Aorta (tissue), 5 donors: ENCODE measurements at places on chromosomes 12 and 14. TPM values are rescaled to one million over a fixed set of nuclear protein-coding genes. Genes with fewer than 3 reads are reported as not detected.

The ADAM20 gene
- total RNA-seq = 3.8 TPM

The SDR9C7 gene
- 0.48 TPM for total RNA-seq

The SOAT2 gene
- total RNA-seq = 1.2 TPM

The STON2 gene
- total RNA-seq = 20.5 TPM

The OR4Q3 gene
- total RNA-seq = not detected

DNA sequence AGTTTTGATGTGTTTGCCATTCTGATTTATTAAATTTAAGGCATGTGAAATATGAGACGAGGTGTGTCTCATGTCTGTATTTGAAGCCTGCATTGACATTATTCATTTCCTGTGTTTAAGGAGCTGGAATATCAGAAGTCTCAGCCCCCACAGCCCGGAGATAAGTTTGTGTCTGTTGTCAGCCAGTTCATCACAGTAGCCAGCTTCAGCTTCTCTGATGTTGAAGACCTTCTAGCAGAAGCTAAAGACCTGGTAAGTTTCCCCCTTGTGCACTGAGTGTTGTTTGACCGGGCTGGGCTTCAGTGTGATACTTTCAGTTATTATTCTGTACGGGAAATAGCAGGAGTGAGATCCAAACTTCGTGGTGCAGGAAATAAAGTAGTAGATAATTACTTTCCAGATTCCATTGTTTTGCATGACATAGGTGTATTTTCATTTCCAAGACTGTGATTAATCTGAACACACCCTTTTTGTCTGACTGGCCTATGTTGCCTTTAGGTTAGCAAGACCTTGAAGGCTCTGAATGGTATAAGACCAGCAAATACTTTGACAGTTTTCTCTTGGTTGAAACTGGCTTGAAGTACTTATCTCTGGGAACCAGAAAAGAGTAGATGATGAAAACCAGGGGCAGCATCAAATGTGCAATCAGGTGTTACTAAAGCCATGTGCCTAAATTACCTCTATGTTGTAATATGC lies 101.5 kb downstream of the GPR135 start:
- H3K4me1 ChIP-seq = peaks cover 14% of the 10 kb centered on the region
- H3K4me3 ChIP-seq = no peak overlapping the region
- no peaks in the 10 kb centered on the region for H3K27me3 ChIP-seq
- DNase-seq = no peak
- H3K27ac ChIP-seq = peak overlapping the region; percentile 14

DNA sequence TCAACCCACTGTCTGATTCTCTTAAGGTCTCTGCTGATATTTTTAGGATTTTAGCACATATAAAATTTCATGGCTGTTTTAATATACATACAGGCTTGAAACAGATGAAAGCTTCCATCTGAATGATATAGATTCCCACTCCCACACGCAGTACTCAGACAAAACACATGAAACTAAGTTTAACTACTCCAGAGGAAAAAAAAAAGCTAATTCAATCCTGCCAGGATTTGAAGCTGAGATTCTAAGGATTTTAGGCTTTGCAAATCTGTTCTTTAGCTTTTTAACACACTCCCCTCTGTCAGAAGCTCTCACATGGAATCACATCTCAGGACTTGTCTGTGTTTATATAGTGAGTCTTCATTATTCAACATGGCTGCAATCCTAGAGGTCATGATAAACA lies 217.3 kb downstream of the BCAT1 start:
- no peak for DNase-seq
- no peaks in the 10 kb centered on the region for H3K4me1 ChIP-seq
- H3K4me3 ChIP-seq = no peak overlapping the region
- no peaks in the 10 kb centered on the region for H3K27me3 ChIP-seq
- no peak overlapping the region for H3K27ac ChIP-seq

- DNase-seq = no peak
- H3K36me3 ChIP-seq = peaks cover 2% of the 10 kb centered on the region
- H3K27ac ChIP-seq = no peak overlapping the region
Measured at GRCh38 chr14:92135269-92135668, 13.5 kb downstream of the CPSF2 start.

DNA sequence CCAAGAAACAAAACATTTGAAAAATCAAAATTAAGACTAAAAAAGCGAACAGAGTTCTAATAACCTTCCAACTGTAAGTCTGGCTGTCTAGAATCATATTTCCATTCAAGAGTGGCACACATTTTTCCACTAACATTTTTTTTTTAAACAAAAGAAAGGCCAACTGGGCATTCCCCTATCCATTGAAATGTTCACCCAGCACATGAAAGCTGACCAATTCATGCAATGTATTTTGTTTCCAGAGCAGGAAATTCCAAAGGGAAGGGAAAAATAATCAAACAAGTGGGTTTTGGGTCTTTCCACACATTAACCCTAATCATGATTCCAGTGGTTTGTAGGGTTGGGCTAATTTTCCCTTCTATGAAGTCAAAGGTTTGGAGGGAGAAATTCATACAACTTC lies 206.5 kb downstream of the CALM1 start:
- H3K4me3 ChIP-seq = no peak overlapping the region
- H3K36me3 ChIP-seq = no peaks in the 10 kb centered on the region
- no peaks in the 10 kb centered on the region for H3K27me3 ChIP-seq
- no peak overlapping the region for H3K27ac ChIP-seq

DNA sequence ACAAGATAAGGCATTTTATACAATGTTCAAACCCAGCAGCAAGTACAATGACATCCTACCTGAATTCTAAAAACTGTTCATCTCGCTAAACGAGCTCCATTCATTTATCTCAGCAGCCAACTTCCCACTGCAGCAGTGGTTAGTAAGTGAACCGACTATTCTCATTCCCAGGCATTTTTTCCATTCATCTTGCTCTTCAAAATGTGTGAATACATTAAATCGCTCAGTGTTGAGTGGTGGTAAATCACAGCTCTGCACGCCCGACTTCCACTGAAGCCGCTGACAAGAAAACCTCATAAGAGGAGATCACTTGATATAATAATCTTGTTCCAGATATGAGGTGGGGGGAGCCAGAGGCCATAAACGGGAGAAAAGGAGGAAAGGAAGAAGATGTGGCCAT lies 746.2 kb upstream of the USP15 start:
- no peak for DNase-seq
- no peaks in the 10 kb centered on the region for H3K27me3 ChIP-seq
- H3K36me3 ChIP-seq = no peaks in the 10 kb centered on the region

DNA sequence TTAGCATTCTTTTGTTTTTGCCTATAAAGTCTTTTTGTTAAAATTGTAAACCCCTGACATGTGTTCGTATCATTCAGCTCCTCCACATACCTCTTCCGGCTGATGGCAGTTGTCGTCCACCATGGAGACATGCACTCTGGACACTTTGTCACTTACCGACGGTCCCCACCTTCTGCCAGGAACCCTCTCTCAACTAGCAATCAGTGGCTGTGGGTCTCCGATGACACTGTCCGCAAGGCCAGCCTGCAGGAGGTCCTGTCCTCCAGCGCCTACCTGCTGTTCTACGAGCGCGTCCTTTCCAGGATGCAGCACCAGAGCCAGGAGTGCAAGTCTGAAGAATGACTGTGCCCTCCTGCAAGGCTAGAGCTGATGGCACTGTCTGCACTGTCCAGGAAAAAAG lies 7.7 kb downstream of the ALKBH2 start:
- no peaks in the 10 kb centered on the region for H3K4me1 ChIP-seq
- H3K4me3 ChIP-seq = no peak overlapping the region
- DNase-seq = no peak
- no peaks in the 10 kb centered on the region for H3K27me3 ChIP-seq
- peaks cover 20% of the 10 kb centered on the region for H3K36me3 ChIP-seq
- no peak overlapping the region for H3K27ac ChIP-seq

GRCh38 chr14:37197421-37198272 lies at the start of gene MIPOL1:
Gene MIPOL1 (plus strand): TSS chr14:37197937. CDS start chr14:37247889, 49,952 bp downstream.
- no peaks in the 10 kb centered on the region for H3K36me3 ChIP-seq
- no peaks in the 10 kb centered on the region for H3K4me1 ChIP-seq
- DNase-seq = peak; percentile 95
- H3K4me3 ChIP-seq = peak within 1 kb of the TSS; percentile 68
- H3K27me3 ChIP-seq = no peaks in the 10 kb centered on the region
- H3K27ac ChIP-seq = peak within 1 kb of the TSS; percentile 38

GRCh38 chr12:2580821-2581220 lies 213.9 kb upstream of the FKBP4 start:
- peak; percentile 11 for DNase-seq
- H3K4me3 ChIP-seq = no peak overlapping the region
- no peaks in the 10 kb centered on the region for H3K4me1 ChIP-seq
- no peak overlapping the region for H3K27ac ChIP-seq
- H3K27me3 ChIP-seq = no peaks in the 10 kb centered on the region

DNA sequence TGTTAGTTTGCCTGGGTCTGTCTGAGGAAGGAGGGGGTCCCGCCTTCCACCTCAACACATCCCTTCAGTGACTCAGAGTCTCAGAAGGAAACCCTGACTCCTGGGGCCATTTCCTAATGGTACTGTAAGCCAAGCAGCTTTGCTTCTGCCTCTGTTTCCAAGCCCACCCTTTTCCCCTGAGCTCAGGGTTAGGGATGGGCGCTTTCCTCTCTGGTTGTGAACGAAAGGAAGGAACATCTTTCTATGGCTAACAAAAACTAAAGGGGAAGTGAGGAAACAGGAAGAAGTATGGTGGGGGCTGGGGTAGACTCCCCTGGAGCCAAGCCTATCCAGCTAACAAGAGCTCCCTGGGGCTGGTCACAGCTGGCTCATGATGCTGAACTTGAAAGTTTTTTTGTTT lies 11.6 kb upstream of the UNC119B start:
- H3K27me3 ChIP-seq = no peaks in the 10 kb centered on the region
- peaks cover 7% of the 10 kb centered on the region for H3K36me3 ChIP-seq
- H3K4me3 ChIP-seq = no peak overlapping the region
- H3K27ac ChIP-seq = no peak overlapping the region
- no peak for DNase-seq

DNA sequence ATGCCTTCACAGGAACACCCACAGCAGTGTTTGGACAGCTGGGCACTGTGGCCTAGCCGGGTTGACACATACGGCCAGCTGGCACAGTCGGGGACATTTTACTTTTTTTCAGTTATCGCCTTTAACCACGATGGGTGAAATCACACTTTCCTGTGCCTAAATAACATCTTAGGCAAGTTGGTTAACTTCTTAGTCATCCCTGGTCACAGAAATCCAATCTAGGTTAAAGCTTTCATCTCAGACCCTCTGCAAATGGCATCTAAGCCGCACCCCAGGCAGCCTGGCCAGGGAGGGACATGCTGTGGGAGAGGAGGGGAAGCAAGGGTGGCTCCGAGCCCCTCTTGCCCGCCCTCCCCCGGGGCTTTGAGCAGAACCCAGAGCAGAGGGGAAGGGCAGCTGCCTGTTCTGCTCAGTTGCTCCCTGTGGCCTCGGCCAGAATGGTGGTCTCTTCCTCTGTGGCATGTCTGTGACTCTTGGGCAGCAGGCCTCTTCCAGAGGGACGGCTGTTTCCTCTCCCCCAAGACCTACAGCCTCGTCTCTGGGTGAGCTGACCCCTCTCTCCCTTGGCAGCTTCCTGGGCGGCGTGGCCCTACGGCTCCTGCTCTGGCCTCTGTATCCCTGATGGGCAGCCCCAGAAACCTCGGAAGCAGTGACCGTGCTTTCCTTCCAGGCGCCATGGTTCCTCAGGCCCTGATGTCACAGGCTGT lies 85.4 kb upstream of the DYNC1H1 start:
- H3K36me3 ChIP-seq = peaks cover 5% of the 10 kb centered on the region
- DNase-seq = no peak
- H3K4me1 ChIP-seq = no peaks in the 10 kb centered on the region
- no peaks in the 10 kb centered on the region for H3K27me3 ChIP-seq

DNA sequence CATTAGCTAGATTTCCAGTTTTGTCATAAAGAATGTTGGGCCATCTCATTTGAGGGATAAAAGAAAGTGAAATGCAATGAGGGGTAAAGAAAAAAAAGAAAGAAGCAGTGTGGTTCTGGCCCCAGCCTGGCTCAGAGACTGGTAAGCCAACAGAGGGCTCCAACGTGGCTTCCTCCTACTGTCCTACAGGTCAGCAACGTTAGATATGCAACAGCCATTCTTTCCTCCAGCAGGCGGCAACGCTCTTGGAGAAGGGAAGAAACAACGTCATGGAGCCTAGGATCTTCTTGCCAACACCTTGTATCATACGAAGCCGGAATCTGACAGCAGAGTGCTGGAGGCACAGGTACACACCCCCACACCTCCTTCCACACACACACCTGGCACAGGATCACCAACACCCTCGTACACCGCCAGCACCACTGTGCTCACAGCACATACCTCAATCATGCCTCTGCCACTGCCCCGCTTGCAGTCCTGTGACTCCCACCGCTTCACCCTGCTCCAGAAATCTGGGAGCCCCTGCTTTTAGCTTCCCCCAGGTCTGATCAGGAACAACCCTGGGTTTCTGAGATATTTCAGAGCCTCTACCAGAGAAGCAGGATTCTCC lies 102.8 kb downstream of the RPAP3 start:
- no peaks in the 10 kb centered on the region for H3K36me3 ChIP-seq
- no peaks in the 10 kb centered on the region for H3K27me3 ChIP-seq
- H3K4me1 ChIP-seq = no peaks in the 10 kb centered on the region
- no peak for DNase-seq
- no peak overlapping the region for H3K27ac ChIP-seq

DNA sequence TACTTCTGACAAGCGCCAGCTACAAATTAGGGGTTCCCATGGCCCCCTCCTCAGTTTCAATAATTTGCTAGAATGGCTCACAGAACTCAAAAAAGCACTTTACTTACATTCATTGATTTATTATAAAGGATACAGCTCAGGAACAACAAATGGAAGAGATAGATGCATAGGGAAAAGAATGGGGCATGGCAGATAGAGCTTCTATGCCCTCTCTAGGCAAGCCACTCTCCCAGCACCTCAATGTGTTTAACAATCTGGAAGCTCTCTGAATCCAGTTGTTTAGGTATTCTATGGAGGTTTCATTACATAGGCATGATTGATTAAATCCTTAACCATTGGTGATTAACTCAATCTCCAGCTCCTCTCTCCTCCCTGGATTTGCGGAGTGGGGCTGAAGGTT lies 184.5 kb upstream of the DAAM1 start:
- H3K27me3 ChIP-seq = peaks cover 1% of the 10 kb centered on the region
- no peaks in the 10 kb centered on the region for H3K36me3 ChIP-seq
- no peak overlapping the region for H3K27ac ChIP-seq
- DNase-seq = no peak
- H3K4me1 ChIP-seq = no peaks in the 10 kb centered on the region

DNA sequence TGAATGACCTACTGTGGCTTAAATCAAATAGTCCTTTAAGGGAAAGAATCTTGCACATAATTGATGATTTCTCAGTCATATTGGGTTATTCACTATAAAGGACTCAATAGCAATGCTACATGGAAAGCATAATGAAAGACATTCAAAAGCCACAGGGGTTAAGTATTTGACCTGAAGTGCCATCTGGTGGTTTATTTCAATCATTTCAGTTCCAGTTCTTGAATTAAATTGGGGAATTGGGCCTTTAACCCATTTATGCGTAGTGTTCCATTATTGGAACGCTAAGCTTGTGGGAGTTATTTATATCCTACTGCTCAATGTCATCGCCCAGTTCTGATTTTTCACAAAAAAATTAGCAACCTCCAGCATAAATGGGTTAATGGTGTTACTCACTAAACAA lies 41.3 kb upstream of the C12orf71 start:
- no peak for DNase-seq
- H3K4me1 ChIP-seq = no peaks in the 10 kb centered on the region
- H3K4me3 ChIP-seq = no peak overlapping the region
- no peaks in the 10 kb centered on the region for H3K27me3 ChIP-seq
- H3K36me3 ChIP-seq = no peaks in the 10 kb centered on the region
